Neural progenitor cell (in vitro differentiated cells): ENCODE measurements at places on chromosomes 7 and 10.

DNA sequence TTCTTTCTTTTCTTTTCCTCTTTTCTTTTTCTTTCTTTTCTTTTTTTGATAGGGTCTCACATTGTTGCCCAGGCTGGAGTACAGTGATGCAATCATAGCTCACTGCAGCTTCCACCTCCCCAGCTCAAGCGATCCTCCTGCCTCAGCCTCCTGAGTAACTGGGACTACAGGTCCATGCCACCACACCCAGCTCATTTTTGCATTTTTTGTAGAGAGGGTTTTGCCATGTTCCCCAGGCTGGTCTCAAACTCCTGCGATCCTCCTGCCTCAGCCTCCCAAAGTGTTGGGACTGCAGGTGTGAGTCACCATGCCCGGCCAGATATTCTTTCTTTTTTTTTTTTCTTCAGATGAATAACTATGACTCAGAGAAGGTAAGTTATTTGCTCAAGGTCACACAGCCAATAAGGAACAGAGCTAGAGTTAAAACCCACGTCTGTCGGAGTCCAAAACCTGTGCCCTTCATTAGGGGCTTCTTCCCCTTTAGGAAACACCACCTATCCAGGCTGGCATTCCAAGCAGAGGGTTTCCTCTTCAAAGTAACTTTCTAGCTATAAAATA is 28.1 kb upstream of the DNMBP start:
- no peak for DNase-seq

DNA sequence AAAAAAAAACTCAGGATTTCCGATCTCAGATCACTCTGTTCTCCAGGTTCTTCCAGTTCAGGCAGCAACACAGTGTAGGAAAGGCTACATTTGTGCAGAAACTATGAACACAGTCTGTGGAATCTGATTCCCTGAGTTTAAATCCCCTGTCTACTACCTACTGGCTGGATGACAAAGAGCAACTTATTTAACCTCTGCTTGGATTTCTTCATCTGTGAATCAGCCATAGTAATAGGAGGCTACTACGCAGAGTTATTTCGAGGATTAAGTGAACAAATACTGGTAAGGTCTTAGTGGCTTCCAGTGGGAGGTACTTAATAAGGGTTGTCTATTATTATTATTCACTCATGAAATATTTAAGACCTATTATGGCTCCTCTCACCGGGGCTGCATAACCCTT is 44.3 kb upstream of the PDCD4 start:
- DNase-seq: no peak

GRCh38 chr10:5625992-5626777 is 40.2 kb downstream of the ASB13 start:
- DNase-seq: no peak

- DNase-seq: no peak
These were observed 863.8 kb upstream of the ZWINT start for GRCh38 chr10:57224811-57225210.
